Kasumi-1 (cell line): ENCODE measurements at places on chromosomes 1 and 21.

DNA sequence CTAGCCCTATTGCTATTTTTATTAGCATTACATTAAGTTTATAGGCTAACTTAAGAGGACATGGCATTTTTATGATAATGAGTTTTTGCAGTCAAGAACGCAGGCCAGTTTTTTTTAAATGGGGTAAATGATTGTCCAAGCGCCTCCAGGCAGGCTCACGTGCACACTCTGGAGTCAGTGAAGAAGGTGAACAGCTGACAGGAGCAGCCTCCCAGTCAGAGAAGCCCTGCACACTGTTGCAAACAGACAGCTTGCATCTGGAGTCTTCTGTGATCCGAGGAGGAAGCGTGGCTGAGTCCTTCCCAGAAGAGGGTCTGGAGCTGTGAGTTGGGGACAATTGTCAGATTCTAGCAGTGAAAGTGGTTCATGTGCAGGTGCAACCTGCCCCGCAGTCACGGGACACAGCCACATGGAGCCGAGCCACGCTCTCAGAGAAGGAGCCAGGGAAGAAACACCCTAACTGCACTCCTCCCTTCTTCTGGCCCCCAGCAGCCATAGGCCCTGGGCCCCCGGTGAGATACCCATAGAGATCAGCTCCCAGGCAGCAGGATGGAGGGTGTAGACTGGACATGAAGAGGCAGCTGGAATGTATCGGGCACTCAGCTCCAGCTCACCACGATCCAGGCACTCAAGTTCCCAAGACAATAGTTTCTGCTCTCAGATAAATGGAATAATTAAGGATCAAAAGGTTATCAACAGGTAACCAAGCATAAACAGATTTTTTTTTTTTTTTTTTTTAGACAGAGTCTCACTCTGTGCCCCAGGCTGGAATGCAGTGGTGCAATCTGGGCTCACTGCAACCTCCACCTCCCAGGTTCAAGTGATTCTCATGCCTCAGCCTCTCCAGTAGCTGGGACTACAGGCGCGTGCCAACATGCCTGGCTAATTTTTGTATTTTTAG is 26.4 kb downstream of the CAPN2 start:
- no peak for DNase-seq

DNA sequence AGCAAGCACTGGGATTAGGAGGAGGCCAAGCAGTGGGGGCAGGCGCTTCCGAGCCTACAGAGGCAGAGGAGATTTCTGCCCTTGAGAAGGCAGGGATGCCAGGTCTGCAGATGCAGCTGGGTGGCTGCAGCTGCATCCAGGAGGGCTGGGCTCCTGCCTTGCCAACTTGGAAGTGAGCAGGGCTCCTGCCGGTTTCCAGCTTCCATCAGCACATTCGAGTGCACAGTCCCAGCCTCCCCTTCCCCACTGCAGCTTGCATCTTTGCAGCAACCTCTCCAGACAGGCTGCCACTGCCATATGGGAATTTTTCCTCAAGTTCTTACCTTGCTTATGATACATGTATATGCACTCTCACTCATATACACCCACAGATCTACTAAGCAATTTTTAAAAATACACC is 1234.3 kb upstream of the B3GALT2 start:
- DNase-seq, result no peak

- peak; percentile 75 for DNase-seq
Measured at GRCh38 chr1:167805041-167805556, 83.3 kb downstream of the MPZL1 start.

DNA sequence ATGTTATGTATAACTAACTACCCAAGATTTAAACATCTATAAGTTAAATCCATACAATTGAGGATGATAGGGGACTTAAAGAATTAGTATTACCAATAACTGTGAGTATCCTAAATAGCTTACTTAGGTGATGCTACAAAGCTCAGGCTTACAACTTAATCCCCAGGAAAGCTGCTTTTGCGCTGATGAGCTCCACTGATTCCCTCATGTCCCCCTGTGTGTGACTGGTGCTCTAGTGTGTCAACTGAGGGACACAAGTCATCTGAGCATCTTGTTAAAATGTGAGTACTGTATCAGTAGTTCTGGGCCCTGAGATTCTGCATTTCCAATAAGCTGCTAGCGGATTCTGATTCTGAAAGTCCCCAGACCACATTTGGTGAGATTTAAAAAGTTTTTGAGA is 1458.8 kb downstream of the MRPL39 start:
- no peak for DNase-seq

DNA sequence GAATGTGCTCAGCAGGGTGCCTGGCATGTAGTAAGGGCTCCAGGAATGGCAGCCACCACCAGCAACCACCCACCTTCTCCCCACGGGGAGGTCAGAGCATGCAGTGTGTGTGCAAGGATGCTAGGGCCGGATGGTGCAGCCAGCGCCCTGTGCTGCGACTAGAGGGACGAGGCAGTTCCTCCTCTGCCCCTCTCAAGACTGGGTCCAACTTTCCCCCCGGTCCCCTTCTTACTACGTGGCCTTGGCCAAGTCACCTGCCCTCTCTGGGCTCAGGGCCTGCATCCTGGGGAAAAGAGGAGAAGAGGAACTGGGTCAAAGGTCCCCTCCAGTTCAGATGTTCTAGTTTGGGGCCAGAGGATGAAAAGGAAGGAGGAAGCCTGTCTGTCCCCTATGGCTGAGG is 71.6 kb upstream of the TARDBP start:
- DNase-seq, result no peak

GRCh38 chr1:30051777-30052176 is 671.6 kb downstream of the MATN1 start:
- no peak for DNase-seq

DNA sequence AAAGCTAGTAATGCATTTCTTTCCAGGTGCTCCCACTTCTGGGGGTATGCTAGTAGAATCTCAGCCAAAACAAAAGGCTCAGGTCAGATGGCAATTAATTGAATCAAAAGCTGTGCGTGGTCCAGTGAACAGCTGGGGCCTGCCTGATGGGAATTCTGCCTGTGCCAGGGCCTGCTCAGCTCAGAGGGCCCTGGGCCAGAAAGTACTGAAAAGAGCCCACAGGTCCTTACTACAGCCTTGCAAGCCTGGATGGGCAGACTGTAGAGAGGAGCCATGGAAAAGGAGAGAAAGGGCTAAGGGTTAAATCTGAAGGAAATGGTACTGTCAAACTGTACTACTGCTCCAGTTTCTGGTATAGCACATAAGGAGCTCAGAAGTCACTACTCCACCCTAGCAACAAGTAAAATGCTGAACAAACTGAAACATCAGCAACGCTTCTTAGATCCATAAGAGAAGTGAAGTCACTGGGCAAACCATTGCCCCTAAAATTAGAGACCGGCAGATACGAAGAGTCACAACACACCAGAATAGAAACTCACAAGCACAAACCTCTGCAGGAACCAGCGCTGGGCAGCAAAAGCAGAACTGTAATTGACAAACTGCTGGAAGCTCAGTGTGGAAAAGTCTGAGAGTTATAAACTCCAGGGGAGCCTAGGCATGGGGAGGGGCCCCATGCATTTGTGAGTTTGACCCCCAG is 121.1 kb upstream of the SYT6 start:
- no peak for DNase-seq

DNA sequence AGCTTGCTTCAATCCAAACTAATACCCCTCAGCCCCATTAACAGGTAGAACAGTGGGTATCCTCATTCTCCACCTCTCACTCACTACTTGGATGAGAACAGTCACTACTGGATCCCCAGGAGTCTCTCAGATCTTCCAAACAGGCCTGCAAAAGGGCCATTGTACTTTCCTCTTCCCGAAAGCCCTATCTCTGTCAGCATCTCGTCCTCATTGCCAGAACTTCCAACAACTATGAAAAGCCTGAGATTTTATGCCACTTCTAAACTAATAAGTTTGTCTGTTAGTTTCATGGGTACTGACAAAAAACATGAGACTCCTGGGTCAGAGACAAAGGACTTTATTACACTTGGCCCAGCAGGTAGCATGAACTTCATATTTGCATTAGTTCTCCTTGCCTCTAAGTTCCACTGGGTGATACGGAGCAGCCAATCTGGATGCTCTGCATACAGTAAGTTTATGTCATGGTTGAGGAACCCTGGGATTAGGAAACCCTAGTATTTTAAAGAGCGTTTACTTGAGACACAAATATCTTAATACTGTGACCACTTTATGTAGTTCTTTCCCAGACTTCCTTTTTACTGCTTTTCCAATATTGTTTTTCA is 38.1 kb downstream of the VANGL2 start:
- DNase-seq, result no peak

GRCh38 chr1:66339944-66340343 is 194.0 kb upstream of the SGIP1 start:
- no peak for DNase-seq

DNA sequence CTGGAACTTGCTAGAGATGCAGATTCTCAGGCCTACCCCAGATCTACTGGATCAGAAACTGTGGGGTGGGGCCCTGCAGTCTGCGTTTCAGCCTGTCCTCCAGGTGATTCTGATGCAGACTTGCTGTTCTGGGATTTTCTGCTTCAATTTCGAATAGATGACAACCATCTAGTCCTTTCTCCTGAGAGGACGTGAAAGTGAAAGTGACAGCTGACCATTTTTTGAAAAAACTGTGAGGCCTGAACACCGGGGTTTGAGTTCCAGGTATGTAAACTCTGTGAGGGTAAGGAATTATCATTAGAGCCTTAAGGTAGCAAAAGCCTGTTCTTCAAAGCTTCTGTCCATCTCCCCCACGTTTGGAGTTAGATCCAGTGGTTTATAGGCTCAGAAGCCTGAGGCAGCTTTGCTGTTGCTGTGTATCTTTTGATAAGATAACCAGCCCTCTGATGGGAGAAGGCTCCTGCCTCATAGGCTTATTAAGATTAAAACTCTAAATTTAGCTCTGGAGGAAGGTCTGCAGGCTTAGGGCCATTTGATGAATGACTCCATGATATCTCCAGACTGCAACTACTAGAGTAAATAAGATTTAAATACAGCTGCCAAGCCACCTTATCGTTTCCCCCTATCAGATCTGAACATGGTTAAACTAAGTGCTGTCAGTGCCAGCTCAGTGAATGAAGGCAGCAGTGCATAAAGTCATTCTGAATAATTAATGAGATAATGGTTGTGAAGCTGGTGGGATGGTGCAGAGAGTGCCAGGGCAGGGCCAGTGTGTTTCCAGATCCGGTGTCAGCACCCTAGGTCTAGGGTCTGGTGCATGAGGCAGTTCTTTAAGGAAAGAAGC is 335.2 kb downstream of the HHAT start:
- DNase-seq, result no peak

- no peak for DNase-seq
Measured at GRCh38 chr1:178645157-178645807, 79.8 kb upstream of the RALGPS2 start.

GRCh38 chr1:224106568-224107281 is 7.2 kb upstream of the FBXO28 start:
- peak; percentile 89 for DNase-seq

DNA sequence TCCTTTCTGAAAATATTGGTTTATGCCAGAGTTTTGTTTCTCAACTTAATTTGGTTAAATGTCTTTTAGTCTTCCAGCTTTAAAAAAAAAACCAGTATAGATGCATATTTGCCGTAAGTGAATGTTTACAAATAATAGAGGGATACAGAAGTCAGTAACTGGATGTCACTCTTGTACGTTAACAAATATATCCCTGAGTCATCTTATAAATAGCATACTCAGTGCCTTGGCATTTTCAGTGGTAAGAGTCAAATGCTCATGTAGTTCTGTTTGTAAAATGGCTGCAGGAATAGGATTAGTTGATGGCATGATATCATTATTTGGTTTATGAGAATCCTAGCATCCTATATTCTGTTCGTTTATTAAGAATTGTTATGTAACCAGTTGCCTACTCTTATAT is 55.4 kb downstream of the SPEN start:
- DNase-seq, result no peak

GRCh38 chr1:26774462-26774861 is 13.3 kb upstream of the PIGV start:
- no peak for DNase-seq

GRCh38 chr1:47987601-47988000 is 9.6 kb downstream of the TRABD2B start:
- DNase-seq, result no peak

GRCh38 chr1:10774615-10775310 is 21.7 kb downstream of the CASZ1 start:
- DNase-seq, result no peak

DNA sequence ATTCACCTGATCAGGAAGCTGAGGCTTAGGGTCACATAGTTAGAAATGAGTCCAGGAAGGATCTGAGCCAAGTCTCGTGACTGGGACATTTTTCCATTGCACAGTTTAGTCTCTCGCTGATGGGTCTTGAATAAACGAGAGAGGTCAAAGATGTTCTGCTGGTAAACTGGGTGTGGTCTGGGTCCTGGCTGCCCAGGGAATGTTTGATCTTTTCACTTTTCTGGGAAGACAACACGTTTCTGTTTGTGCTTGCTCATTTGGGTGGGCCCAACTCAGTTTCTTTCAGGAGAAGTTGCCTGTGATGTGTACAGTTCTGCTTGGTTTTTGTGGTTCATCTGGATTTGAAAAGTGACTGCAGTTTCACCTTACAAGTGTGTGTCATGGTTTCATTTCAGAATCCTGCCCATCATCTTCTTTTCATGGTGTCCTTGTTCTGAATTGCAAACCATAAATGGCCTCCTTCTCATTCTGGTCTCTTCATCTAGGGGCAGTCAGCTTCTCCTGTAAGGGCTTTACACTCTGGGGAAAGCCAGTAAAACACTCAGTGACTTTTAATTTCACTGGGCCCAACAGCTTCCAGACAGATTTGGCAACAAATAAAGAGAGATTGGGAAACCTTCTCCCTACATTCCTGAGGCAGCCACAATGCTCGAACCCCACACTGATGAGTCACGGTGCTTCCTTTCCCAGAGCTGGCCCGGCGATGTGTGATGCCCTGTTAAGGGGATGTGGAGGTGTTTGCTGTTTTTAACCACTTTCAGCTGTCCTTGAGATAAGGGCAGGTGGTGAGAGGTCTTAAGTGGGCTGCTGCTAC is 7.2 kb upstream of the TACSTD2 start:
- peak; percentile 39 for DNase-seq

GRCh38 chr1:240985081-240985480 is 371.9 kb downstream of the RGS7 start:
- DNase-seq, result no peak

- DNase-seq, result no peak
Measured at GRCh38 chr1:189803364-189803763, 674.3 kb downstream of the BRINP3 start.

- no peak for DNase-seq
Measured at GRCh38 chr1:165560883-165561656, 17.3 kb downstream of the LRRC52 start.

GRCh38 chr1:174352883-174353608 is 94.7 kb upstream of the GPR52 start:
- no peak for DNase-seq

DNA sequence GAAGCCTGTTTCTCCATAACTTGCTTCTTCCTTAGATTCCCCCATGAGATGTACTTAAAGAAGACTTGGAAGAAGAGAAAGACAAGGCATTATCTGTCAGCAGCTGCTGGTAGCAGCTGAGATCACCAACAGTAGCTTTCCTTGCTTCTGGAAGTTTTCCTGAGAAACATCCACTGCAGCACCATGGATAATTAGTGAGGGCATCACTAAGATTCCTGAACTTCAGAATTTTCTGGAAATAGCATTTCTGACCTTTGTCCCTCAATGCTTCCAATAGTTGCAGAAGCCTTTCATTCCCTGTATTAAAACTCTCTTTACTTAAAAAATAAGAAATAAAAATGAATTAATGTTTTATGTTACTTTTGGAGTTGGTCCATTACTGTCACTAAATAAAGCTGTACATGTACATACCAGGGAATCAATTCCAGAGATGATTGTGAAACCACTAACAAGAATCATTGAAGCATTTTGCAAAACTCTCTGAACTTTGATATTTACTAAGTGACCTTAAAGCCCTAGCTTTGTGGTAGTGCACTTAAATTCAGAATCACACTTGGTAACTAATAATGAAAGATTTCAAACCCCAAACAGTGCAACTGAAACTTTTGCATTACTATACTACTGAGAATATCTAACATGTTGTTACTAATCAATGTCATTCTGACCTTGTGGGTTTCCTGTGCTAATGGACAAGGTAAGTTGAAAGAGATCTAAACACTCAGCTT is at the start of gene CFHR4:
Gene CFHR4 (plus strand): TSS at position 538 of the 725 bp plus-strand sequence. CDS start 99 bp downstream, at position 637.
- DNase-seq, result no peak
